ENCODE measurements at places on chromosomes 7 and 10.

GRCh38 chr10:110034596-110034995 is 26.8 kb downstream of the ADD3 start:
- DNase-seq, result no peak
- peaks cover 33% of the 10 kb centered on the region for H3K4me1 ChIP-seq
- H3K27me3 ChIP-seq, result no peaks in the 10 kb centered on the region
- H3K4me3 ChIP-seq, result no peak overlapping the region
- H3K36me3 ChIP-seq, result no peaks in the 10 kb centered on the region

- H3K27ac ChIP-seq, result no peak overlapping the region
- H3K27me3 ChIP-seq, result no peaks in the 10 kb centered on the region
- DNase-seq, result no peak
- H3K4me3 ChIP-seq, result no peak overlapping the region
Measured at GRCh38 chr10:67173787-67174186, 248.0 kb downstream of the LRRTM3 start.

- peaks cover 12% of the 10 kb centered on the region for H3K4me1 ChIP-seq
- no peaks in the 10 kb centered on the region for H3K36me3 ChIP-seq
- H3K27me3 ChIP-seq, result no peaks in the 10 kb centered on the region
- no peak for DNase-seq
Measured at GRCh38 chr7:100396421-100396982, 23.2 kb downstream of the PILRA start.

DNA sequence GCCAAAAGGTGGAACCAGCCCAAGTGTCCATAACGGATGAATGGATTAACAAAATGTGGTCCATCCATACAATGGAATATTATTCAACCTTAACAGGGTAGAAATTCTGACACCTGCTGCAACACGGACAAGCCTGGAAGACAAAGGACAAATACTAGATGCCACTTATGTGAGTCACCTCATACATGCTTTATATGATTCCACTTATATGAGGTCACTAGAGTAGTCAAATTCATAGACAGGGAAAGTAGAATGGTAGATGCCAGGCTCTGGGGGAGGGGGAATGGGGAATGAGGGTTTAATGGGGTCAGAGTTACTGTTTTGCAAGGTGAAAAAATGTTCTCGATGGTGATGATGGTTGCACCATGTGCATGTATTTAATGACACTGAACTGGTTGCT is 34.0 kb upstream of the CYTH3 start:
- no peaks in the 10 kb centered on the region for H3K27me3 ChIP-seq
- H3K36me3 ChIP-seq, result no peaks in the 10 kb centered on the region
- H3K4me1 ChIP-seq, result no peaks in the 10 kb centered on the region
- DNase-seq, result no peak
- no peak overlapping the region for H3K27ac ChIP-seq

- no peaks in the 10 kb centered on the region for H3K36me3 ChIP-seq
- no peaks in the 10 kb centered on the region for H3K4me1 ChIP-seq
- no peak for DNase-seq
- no peaks in the 10 kb centered on the region for H3K27me3 ChIP-seq
- H3K27ac ChIP-seq, result no peak overlapping the region
Measured at GRCh38 chr10:130554701-130555410, 418.7 kb downstream of the GLRX3 start.

- no peaks in the 10 kb centered on the region for H3K27me3 ChIP-seq
- no peaks in the 10 kb centered on the region for H3K36me3 ChIP-seq
- no peak for DNase-seq
Measured at GRCh38 chr10:78445308-78445707, 411.6 kb downstream of the RPS24 start.

DNA sequence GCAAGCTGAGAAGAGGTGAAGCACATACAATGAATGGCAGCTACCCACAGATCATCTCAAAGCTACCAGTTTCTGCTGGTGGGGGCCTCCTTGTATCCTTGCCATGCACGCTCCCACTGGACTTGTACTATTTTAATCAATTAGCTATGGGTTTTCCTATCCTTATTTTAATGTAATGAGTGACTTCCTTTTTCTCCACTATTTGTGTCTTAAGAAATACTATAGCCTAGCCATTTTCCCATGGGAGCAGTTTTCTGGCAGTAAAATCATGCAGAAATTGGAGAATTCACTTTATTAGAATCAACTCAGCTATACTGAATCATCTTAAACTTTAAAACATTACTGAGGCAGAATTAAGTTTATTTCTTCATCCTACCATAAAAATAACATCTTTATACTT is 73.5 kb downstream of the CTNNA3 start:
- H3K4me1 ChIP-seq, result no peaks in the 10 kb centered on the region
- no peak for DNase-seq
- no peak overlapping the region for H3K27ac ChIP-seq

GRCh38 chr7:66258409-66258808 is 53.3 kb downstream of the TPST1 start:
- DNase-seq, result no peak
- no peak overlapping the region for H3K4me3 ChIP-seq
- no peaks in the 10 kb centered on the region for H3K36me3 ChIP-seq
- no peak overlapping the region for H3K27ac ChIP-seq

DNA sequence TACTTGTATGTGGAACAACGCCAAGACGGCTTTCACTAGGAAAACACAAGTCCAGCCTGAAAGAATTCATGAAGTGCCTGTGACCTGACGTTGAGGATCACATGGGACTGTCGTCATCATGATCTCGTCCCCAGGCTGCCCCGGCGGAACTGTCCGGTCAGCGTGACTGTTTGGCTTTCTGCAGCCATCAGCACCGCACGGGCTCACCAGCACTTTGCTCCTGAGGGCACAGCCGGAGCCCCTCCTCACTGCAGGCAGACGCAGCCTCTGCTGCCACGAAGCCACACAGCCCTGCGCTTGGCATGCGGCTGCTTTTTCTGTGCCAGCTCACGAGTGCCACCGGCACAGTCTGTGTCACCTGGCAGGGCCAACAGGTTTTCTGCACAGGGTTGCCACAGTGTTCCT is 9.4 kb upstream of the GET4 start:
- peaks cover 67% of the 10 kb centered on the region for H3K36me3 ChIP-seq
- H3K27me3 ChIP-seq, result no peaks in the 10 kb centered on the region
- peak; percentile 61 for DNase-seq
- peak overlapping the region; percentile 82 for H3K27ac ChIP-seq
- H3K4me3 ChIP-seq, result no peak overlapping the region
- H3K4me1 ChIP-seq, result peaks cover 15% of the 10 kb centered on the region

DNA sequence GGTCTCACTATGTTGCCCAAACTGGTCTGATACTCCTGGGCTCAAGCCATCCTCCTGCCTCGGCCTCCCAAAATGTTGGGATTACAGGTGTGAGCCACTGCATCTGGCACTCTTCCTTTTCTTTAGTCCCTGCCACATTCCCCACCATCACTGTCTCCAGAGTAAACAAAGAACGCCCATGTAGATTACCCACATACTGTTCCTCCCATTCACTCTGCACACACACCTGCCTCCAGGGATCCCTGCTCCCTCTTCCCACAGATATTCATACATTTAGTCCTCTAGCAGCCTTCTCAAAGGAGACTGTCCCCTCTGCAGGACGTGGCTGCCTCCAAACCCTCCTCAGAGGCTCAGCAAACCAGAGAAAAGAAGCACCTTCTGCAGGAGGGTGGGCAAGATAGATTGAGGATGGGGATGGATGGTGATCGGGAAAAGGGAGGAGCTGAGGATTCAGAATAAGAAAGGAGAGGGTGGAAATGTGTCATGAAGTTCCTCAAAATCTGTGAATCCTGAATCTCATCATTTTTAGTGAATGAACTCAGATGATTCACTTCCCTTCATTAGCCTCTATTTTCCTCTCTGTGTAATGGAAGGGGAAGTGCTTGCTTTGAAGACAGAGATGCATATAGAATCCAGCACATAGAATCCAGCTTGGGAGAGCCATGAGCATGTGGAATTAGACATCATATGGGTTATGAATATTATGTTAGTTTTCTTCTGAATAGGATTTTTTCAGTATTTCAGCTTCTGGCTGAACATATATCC is 5.5 kb upstream of the PLAU start:
- H3K36me3 ChIP-seq, result no peaks in the 10 kb centered on the region
- no peak overlapping the region for H3K4me3 ChIP-seq
- DNase-seq, result no peak
- H3K4me1 ChIP-seq, result peaks cover 13% of the 10 kb centered on the region

DNA sequence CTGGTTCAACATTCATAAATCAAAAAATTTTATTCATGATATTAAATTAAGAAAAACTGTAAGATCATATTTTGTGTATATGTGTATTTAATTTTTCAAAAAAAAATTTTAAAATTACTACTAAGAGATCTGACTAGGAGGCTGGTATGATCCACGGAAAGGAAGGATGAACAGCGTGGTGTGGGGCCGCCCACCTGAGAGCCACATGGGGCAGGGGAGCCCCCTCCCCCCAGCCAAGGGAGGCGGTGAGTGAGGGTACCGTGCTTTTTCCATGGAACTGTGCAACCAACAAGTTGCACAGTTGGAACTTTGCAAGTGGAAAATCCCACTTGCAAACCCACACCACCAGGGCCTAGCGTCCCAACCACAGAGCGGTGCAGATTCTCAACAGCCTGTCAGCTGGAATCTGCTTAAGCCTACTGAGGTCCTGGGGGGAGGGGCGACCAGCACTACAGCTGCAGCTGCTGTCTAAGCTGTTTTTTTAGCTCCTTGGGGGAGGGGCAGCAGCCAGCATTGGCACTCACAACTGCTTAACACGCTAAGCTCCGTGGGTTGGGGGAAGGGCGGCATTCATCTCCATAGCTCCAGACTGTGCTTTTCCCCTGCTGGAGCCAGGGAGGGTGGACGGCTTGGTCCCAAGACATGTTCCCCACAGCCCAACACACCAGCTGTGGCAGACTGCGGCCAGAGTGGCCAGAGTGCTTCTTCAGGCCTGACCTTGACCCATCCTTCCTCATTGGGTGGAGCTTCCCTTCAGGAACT is 94.2 kb upstream of the IGFBP3 start:
- H3K36me3 ChIP-seq, result no peaks in the 10 kb centered on the region
- H3K27ac ChIP-seq, result no peak overlapping the region
- no peak overlapping the region for H3K4me3 ChIP-seq
- DNase-seq, result peak; percentile 65
- H3K27me3 ChIP-seq, result no peaks in the 10 kb centered on the region

DNA sequence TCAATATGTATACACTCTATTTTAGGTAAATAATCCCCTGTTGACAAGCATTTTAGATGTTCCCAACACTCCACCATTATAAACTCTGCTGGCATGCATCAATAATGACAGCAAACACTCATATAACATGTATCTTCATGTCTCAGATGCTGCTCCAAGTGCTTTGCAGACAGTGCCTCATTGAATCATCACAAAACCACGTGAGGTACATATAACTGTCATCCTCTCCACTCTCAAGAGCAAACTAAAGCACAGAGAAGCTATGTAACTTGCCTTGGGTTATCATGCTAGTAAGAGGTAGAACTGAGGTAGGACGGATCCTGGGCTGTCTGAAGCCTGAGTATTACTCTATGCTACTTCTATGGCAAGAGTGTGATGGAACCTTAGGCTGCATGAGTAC is 72.5 kb upstream of the GSDME start:
- H3K27ac ChIP-seq, result no peak overlapping the region
- no peak for DNase-seq
- H3K36me3 ChIP-seq, result no peaks in the 10 kb centered on the region
- no peaks in the 10 kb centered on the region for H3K27me3 ChIP-seq
- H3K4me1 ChIP-seq, result no peaks in the 10 kb centered on the region

GRCh38 chr10:85658518-85658917 is 708.1 kb downstream of the GRID1 start:
- H3K27me3 ChIP-seq, result no peaks in the 10 kb centered on the region
- DNase-seq, result no peak

DNA sequence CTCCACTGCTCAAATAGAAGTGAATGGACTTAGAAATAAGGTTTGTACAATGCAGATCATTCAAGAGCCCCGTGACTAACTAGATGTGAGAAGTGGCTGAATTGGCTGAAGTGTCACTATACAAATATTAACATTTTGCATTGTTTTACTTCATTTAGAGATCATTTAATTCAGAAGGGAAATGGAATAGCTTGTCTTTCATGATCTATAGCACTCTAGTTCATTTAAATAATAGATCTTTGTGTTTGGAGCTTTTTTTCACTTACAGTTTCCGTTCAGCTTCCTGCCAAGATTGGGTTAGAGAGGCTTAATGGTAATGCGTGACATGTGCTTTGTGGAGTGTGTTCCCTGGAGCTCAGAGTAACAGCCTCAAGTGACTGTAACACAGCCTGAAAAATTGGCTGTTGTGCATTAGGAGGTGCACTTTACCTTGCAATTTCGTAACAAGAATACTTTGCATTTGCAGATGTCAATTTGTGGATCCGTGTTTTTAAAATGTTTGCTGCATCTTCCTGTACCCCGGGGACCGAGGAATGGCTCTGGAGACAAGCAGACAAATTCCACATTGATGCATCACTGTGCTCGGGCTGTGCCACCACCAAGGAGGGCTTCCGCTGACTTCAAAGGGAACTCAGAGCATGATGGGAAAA is 170.3 kb downstream of the NRP1 start:
- no peak overlapping the region for H3K4me3 ChIP-seq
- no peaks in the 10 kb centered on the region for H3K4me1 ChIP-seq
- DNase-seq, result no peak
- no peaks in the 10 kb centered on the region for H3K36me3 ChIP-seq
- H3K27ac ChIP-seq, result no peak overlapping the region

DNA sequence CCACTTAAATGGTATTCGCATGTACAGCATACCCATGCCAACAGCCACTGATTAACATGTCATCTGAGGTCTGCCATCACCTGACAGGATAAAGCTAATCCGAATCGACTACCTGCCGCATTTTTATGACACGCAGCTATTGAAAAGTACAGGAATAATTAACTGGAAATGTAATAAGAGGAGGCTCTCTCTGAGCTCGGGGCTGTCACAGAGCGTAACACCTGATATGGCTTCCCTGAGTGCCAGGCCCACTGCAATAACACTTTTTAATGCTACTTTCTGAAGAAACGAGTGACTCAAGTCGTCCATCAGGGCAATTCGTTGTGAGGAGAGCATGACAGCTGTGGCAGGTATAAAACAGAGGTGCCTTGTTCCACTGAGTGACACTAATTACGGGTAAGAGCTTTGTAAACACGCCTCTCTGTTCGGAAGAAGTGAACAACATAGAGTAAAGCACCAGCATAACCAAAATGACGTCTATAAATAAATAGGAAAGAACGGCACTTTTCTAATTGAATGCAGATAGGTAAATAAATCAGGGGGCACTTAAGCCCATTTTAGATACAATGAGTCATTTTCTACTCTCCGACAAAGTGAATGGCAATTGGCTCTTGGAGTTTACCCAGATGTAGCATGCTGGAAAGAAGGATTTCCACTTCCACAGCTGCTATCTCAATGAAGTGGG is 56.5 kb upstream of the CREB5 start:
- H3K4me1 ChIP-seq, result no peaks in the 10 kb centered on the region
- DNase-seq, result no peak

- no peak overlapping the region for H3K27ac ChIP-seq
- H3K36me3 ChIP-seq, result no peaks in the 10 kb centered on the region
- H3K4me1 ChIP-seq, result peaks cover 8% of the 10 kb centered on the region
- no peak for DNase-seq
- no peak overlapping the region for H3K4me3 ChIP-seq
- peaks cover 26% of the 10 kb centered on the region for H3K27me3 ChIP-seq
Measured at GRCh38 chr7:73768641-73769480, 1.2 kb downstream of the CLDN3 start.

Measured in adrenal gland (tissue), 19 donors.